ENCODE measurements at places on chromosomes 12 and 14.

GRCh38 chr12:68240975-68241374 is 12.4 kb downstream of the IL22 start:
- DNase-seq: peak; percentile 72

DNA sequence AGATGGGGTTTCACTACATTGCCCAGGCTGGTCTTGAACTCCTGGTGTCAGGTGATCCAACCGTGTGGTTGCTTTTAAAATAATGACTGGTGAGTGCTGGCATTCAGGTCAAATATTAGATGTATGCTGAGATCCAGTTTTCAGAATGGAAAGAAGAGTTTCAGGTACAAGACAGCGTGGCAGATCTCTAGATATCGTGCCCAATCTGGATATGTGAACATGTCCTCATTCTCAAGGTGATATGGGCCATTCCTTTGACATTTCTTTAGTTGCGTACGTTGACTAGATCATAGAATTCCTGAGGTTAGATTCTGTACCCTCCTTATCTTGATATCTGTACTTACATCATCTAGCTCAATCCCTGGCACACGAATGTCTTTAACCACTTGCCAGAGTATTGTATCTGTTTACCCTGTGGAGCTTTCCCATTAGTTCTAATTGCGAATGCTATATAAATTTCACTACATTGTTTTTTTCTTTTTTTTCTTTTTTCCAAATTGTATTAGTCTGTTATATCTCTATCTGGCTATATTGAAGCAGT is 80.2 kb downstream of the ANO6 start:
- DNase-seq: no peak

- no peak for DNase-seq
Measured at GRCh38 chr14:65926504-65926903, 514.0 kb downstream of the FUT8 start.

- DNase-seq: no peak
Measured at GRCh38 chr14:73477618-73478266, 13.0 kb upstream of the RIOX1 start.

DNA sequence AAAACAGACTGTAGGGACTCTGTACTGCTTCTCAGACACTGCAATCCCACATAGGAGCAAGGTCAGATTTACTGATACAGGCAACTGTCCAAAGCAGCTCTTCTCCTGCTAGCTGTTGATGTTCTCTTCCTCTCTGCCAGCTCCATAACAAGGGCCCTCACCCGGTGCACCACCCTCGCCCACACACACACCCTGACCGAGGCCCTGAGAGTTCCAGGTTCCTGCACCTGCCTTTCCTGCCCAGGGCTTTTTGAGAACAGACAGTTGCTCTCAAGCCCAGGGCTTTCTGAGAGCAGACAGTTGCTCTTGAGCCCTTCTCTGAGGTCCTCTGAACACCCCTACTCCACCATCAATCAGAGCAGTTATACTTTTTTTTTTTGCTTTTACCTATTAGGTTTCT is 233.8 kb upstream of the GARIN6 start:
- DNase-seq: no peak

GRCh38 chr14:30085943-30086342 is 158.3 kb upstream of the PRKD1 start:
- no peak for DNase-seq

- no peak for DNase-seq
Measured at GRCh38 chr12:92844151-92844763, 84.8 kb downstream of the EEA1 start.

- DNase-seq: no peak
Measured at GRCh38 chr14:33762161-33762851, 188.6 kb downstream of the EGLN3 start.

DNA sequence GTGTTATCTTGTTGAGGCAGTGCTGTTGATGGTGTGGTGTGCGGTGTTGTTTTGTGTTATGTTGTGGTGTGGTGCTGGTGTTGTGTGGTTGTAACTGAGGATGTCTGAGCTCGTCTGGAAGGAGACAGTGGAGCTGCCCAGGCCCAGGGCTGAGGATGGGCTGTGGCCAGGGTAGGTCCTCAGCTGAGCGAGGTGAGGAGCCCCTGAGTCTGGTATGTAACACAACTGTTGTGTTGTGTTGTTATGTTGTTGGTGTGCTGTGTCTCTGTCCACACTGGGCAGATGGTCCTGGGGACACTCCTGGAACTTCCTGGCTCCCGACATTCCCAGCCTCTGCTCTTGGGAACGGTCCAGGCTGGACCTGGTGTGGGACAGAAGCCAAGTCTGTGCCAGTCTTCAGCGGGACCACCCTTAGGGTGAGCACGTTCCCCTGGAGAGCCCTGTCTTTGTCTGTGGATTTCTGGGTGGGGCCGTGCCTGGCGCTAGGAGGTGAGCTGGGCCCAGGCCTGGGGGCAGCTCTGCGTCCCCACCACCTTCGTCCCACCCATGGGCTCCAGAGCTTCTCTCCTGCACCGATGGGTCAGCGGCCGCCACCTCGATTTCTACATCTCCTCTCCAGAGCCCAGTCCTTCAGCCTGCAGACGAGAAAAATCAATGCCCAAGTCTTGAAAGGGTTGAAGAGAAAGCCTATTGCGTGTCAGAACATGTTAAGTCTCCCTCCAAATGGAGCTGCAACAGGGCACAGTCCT is 27.4 kb upstream of the SFSWAP start:
- no peak for DNase-seq

- no peak for DNase-seq
Measured at GRCh38 chr12:40663781-40664180, 28.5 kb upstream of the CNTN1 start.

DNA sequence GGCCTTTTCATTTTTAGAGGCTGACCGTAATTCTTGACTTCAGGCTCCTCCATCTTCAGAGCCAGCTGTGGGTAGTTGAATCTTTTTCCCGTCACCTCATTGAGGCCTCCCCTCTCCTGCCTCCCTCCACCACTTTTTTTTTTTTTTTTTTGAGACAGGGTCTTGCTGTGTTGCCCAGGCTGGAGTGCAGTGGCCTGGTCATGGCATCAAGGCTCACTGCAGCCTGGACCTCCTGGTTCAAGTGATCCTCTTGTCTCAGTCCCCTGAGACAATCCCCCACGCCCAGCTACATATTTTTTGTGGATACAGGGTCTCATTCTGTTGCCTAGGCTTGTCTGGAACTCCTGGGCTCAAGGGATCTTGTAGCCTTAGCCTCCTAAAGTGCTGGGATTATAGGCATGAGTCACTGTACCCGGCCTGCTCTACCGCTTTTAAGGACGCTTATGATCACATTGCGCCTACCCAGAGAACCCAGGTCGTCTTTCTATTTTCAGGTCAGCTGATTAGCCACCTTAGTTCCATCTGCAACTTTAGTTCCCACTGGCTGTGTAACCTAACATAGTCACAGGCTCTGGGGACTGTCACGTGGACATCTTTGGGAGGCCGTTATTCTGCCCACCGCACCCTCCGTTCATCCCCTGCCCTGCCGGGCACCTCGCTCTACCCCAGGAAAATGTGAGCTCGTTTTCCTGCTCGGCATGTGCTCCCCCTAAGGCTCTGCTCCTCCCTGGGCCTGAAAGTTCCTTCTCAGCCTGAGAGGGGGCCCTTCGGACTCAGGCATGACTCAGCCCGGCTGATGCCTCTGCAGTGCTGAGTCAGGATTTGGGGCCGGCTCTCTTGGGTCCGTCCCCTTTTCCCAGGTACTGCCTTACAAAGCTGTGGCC is 13.4 kb downstream of the TNFAIP2 start:
- no peak for DNase-seq

- no peak for DNase-seq
Measured at GRCh38 chr12:62618319-62618718, 151.7 kb downstream of the MON2 start.

- no peak for DNase-seq
Measured at GRCh38 chr14:61151251-61151650, 129.9 kb downstream of the TMEM30B start.

DNA sequence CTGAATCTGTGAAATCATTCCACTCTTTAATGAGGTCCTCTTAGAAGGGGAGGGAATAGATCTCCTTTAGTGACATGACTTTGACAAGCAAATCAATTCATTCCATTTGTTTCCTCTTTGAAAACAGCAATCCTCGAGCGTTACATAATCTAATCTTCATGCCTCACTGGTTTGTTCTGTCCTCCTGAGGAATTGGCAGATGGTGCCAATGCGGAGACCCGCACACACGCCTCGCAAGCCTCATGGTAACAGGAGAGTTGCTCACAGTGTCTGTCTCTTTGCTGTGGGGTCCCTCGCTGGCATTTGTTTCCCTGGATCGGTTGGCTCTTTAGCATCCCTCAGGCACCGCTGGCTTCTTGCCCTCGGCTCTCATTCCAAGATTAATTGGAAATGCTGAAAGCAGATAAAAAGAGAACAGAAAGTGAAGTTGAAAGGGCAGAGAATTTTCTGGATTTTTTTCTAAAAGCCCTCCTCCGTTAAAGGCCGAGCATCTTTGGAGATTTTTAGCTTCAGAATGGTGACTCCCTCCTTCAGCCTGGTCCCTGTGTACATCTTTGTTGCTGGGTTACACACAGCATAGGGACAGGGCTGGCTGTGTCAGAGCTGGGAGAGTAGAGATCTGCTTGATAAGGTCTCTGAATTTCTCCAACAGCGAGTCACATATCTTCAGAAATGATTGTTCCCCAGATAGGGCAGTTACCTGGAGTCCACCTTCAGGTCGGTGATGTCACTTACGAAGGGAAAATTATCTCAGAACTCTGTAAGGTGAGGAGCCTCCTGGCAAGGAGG is 10.1 kb upstream of the CABP1 start:
- no peak for DNase-seq

DNA sequence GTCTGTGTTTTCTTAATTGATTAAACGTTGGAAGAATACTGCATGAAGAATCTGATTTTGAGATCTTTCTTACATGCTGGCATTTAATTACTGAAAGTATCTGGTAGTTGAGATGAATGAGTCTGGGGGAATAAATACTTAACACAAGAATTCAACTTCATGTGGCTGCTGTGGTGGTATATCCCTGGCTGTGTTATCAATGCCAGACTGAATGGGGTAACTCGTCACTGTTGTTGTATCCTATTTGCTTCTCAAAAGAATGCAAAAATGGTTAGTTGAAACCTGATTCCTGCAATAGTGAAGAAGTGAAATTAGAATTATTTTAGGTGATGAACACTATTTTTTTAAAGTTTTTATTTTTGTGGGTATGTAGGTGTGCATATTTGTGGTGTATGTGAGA is 72.5 kb downstream of the HMGA2 start:
- DNase-seq: no peak

GRCh38 chr12:112368856-112369255 is 13.4 kb downstream of the HECTD4 start:
- DNase-seq: no peak

- no peak for DNase-seq
Measured at GRCh38 chr12:49744363-49744885, 3.1 kb downstream of the TMBIM6 start.

GRCh38 chr12:68368327-68368726 is 36.2 kb upstream of the MDM1 start:
- DNase-seq: no peak

Data from GM19239 (cell line).